ENCODE measurements at places on chromosomes 5 and 9.

DNA sequence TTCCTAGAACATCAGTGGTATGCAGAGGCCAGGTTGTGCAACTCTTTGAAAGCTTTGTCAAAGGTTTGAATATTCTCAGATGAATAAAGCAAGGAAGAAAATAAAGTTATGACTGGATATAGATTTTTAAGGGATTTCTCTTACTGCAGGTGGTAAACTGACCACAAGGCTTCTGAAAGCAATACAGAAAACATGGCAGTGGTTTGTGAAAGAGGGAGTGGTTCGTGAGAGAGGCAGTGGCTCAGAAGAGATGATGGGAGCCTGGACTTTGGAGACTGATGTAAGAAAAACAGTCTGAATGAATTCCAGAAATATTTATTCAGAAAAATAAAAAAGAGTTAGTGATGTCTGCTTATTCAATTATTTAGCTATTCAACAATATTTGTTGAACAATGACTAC, 380.4 kb upstream of the CTNND2 start:
- no peak for DNase-seq

DNA sequence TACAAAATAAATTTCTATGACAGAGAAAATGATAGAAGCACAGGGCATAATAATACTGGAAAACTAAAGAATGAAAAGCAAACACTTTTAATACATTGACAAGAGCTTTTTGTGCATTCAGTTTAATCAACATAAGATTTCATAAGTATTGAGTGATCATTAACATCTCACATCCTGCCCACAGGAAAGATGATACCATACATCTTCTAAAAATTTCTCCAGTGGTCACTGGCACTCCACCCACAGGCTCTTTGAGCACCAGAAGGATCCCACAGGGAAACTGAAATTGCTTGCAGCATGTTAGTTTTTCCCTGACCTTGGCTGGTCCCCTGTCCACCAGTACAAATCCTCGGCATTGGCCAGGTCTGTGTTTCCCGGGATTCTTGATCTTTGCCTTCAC, 186.0 kb downstream of the CEMIP2 start:
- no peak for DNase-seq

DNA sequence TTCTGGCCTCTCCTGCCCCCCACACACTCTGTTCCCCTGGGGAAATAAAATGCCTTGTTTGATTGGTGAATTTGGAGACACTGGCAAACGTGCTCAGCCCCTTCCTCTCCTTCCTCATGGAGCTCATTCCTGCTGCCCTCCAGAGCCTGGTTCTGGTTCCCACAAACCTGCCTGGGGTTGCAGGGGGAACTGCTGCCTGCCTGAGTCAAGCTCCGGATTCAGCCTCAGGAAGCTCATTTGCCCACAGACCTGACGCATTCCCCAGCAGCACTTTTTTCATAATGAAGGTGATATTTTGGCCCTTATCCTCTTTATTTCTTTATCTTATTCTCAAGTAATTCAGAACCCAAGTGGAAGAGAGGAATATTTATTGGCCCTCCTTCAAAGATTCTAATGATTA, 140.5 kb downstream of the TTLL11 start:
- DNase-seq, result no peak

GRCh38 chr9:34328987-34329832, at the start of the genes KIF24 and NUDT2:
Gene KIF24 (minus strand): TSS chr9:34329268. CDS start chr9:34311346, 17,922 bp downstream.
Gene NUDT2 (plus strand): TSS chr9:34329569. CDS start chr9:34339040, 9,471 bp downstream.
- DNase-seq, result peak; percentile 97

DNA sequence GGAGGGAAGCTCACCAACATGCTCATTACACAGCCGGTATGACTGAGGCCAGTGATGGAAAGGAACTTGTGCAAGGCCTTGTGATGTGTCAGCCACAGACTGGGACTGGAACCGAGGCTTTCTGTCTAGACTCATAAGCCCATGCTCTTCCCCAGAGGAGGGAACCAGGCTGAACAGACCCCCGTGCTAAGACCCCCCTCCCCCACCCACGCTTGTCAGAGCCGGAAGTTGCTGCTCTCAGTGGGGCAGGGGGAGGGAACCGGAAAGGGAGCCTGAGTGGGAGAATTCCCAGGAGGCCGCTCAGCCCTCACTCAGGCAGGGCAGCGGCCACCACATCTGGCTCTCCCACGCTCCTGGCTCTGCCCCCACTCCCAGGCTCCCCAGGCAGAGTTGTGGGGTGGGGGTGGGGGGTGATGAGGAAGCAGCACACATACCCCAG, 4.1 kb upstream of the PDGFRB start:
- no peak for DNase-seq

DNA sequence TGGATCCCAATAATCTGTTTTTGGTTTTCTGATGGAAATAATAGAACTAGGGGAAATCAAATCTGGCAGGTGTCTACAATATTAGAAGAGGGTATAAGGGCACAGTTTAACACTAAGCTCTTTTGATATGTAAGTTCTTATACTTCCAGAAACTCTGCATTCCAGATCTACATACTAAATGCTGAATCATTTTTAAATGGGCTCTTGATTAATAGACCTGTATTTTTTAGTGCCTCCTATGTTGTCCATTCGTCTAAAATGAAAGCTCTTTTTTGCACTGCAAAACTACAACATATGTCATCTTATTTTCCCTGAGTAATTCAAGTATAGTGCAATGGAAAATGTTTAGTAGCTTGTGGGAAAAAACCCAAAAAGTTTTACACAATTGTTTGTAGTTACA, 44.2 kb downstream of the NR6A1 start:
- no peak for DNase-seq

DNA sequence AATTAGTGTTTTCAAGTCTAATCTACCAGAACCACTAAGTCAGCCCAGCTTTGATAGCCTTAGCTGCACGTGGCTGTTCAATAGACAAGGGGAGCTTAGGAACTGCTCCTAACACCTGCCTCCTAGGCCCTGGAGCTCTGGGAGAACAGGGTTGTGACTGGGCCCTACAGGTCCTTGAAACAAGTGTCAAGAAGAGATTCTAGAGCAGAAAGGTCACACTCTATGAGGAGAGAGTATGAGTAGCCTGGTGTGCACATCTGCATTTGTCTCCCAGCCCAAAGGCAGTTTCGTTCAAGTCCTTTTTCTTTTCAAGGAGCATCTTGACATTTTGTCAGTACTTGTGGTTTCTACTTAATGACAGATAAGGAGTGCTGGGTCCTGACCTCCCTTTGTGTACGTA, 206.1 kb downstream of the PRELID2 start:
- DNase-seq, result no peak

- no peak for DNase-seq
Measured at GRCh38 chr5:7742241-7742656, 108.7 kb downstream of the CFAP90 start.

GRCh38 chr5:57831090-57831489, 348.5 kb upstream of the ACTBL2 start:
- no peak for DNase-seq

Data from stimulated activated CD4-positive, alpha-beta T cell treated with anti-CD3 and anti-CD28 coated beads, Interleukin-15, amount 100 ng/mL, for 24 hours (primary cell).